ENCODE measurements at places on chromosomes 1 and 21.

DNA sequence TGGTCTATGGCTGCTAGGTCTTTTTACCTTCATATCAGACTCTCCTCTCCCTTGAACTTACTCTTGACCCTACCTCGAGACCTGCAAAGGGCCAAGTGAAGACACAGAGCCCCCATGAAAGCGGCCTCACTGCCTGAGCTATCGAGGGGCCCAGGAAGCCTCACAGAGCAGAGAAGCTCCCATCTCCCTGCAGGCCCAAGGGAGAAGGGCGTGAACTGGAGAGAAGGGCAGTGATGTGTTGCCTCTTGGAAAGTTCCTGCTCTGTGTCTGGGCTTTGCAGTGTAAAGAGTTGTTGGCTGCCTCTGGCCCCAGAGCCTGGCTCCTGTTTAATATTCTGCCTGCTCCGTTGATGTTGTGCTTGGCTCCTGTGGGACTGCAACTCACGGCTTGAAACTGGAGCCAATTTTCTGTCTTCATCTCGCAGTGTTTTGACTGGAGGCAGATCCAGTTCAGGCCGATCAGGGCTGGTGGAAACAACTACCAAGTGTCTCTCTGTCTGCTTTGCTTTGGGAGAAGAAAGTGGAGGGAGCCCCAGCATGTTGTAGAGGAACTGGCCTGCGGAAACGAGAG, 4.3 kb downstream of the SERTAD4 start:
- DNase-seq = no peak

DNA sequence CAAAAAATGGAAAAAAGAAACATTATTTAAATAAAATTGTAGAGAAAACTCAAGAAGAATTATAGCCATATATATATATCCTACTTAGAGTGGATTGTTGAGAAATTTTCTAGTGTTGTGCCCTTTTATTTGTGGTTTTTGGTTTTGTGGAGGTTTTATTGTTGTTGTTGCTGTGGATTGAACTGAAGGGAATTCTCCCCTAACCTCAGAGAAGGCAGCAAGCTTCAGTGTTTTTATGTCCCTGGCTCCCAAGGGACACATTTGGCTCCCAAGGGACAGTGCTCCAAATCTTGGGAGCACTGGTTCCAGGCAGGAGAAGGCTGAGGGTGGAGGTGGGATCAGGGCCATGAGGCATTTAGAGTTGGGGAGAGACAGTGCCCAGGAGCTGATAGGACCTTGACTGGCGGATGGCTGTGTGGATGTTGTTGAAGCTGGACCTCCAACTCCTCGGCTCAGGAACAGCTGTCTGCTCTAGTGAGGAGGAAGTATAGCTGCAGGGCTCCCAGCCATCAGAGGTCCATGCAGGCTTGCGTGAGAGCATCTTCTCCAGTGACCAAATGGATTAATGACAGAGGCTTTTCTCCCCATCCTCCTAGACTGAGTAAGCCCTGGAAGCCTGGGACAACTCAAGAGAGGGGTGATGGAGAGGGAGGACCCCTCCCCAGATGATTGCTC, 100.5 kb downstream of the TEX35 start:
- no peak for DNase-seq

- no peak for DNase-seq
These were observed 4.2 kb downstream of the RCAN3 start for GRCh38 chr1:24506691-24507381.

GRCh38 chr1:58891347-58891746, 107.5 kb upstream of the JUN start:
- DNase-seq = no peak

DNA sequence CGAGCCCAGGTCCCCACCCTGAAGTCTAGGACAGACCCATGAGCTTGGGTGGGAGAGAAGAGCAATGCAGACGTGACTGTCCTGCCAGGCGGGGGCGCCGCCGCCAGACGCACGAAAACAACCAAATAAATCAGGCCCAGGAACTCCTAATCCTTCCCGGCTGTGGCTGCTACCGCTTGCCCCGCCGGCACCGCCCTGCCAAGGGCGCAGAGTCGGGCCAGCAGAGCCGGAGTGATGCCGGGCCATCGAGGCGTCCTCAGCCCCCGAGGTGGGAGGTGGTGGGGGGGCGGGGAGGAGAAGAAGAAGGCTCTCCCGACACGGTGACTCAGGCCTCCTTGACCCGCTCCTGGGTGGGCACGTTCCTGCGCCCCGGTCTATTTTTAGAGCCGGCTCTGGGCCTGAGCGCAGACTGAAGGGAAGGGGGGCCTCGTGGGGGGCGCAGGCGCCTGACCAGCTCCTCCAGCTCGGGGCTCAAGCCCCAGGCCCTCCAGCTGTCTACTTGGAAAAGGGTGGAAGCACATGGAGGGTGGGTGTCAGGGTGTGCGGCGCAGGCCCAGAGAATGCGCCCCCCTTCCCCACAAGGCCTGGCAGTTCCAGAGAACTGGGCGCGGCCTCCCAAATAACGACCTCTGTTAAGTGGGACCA, 10.7 kb upstream of the COL16A1 start:
- no peak for DNase-seq

GRCh38 chr21:35223480-35224156, 174.5 kb upstream of the RUNX1 start:
- no peak for DNase-seq

GRCh38 chr1:119778359-119778758, 9.7 kb upstream of the HMGCS2 start:
- DNase-seq = no peak

- DNase-seq = no peak
These were observed 5.3 kb upstream of the TFF2 start for GRCh38 chr21:42356046-42356445.

DNA sequence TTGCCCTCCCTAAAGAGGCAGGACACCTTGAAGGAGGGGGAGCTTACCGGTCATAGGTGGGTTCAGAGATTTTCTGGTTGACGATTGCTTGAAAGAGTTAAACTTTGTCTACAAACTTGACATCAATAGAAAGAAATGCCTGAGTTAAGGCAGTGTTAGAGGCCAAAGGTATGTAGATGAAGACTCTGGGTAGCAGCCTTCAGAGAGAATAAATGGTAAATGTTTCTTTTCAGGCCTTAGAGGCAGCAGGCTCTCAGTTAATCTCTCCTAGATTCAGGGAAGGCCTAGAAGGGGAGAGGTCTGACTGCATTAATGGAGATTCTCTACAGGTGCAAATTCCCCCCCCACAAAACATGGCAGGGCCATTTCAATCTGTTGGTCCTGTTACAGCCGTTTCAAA, 27.7 kb downstream of the MX1 start:
- DNase-seq = no peak

GRCh38 chr1:217620814-217621213, 10.1 kb downstream of the GPATCH2 start:
- DNase-seq = no peak

DNA sequence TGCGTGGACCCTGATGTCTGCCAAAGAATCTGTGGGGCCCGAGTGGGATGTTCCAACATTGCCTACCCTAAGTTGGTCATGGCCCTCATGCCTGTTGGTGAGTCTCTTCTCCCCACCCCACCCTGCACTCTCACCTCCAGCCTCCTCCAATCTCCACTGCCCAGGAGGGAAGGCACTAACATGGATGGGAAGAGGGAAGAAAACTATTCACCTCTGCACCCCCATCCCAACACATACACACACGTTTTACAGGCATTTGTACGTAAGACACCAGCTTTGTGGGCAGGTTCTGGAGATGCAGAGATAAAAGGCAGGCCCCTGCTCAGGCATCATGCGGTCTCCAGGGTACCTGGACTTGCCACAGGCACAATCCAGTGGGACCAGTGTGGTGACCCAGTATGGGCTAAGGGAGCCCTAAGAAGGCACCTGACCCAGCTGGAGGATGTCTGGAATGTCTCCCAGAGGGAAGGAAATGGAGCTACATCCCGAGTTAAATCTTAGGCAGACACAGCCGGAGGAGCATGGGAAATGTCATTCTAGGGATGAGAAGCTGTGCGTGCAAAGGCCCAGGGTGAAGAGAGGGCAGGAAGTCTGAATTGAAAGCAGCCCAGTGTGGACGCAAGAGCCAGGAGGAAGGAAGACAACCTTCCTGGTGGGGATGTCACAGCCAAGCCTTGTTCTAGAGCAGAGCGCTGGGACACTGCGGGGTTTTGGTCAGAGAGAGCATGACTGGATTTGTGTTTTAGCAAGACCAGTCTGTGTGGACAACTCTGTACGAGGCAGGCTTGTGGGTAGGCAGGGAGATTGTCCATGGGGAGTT, 11.4 kb downstream of the SLC5A9 start:
- no peak for DNase-seq

DNA sequence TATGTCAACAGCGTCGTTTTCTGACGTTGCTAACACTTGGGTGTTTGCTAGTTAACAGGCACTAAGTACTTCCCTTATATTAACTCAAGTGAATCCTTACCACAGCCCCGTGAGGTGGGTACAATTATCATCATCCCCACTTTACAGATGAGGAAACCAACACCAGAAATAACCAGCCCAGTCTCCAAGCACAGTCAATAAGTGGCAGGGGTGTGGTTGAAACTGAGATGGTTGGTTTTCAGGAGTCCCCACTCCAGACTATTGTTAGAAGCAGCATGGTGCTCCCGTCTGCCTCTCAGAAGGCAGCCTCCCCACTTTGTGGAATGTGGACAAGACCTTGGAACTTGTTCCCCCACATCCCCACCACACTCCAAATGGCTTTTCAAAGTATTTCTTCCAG, 45.7 kb upstream of the ACOT11 start:
- DNase-seq = no peak

DNA sequence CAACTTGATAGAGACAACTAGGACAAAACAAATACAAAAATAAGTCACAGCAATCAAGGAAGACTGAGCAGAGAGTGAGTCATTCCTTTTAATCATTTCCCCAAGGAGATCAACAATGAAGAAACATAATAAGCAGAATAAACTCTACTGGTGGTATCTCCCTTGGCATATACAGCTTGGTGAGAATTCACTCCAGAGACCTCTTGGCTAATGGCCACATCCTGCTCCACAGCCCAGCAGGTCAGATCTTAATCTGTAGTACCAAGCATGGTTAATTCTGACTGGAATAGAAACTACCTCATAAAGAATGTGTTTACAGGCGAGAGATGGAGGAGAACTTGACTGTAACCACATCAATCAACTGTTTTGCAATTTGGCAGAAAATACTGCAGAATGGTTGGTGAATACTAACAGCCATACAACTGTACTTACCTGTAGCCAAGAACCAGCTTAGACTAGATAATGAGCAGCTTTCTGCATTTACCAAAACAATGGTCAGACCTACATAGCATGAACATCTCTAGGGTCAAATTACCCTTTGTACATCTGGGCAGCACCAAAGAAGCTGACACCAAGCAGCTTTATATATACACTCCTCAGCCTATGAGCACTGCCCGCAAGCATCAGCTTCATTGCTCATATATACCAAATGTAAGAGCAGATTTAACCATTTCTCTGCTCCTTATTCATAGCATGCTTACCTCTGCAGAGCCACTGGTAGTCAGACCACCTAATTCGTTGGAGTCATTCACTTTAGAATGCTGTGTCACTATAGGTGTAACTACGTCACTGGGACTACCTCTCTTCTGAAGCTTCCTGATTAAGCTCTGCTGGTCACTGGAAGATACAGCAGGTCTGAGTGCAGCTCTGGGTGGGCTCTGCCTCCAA, 51.0 kb downstream of the KIAA0319L start:
- no peak for DNase-seq

- DNase-seq = no peak
These were observed 53.4 kb downstream of the MIER1 start for GRCh38 chr1:66978201-66978600.

GRCh38 chr1:71196685-71197084, 115.8 kb upstream of the ZRANB2 start:
- DNase-seq = no peak

- DNase-seq = no peak
These were observed 208.1 kb upstream of the DUSP10 start for GRCh38 chr1:221949996-221950395.

DNA sequence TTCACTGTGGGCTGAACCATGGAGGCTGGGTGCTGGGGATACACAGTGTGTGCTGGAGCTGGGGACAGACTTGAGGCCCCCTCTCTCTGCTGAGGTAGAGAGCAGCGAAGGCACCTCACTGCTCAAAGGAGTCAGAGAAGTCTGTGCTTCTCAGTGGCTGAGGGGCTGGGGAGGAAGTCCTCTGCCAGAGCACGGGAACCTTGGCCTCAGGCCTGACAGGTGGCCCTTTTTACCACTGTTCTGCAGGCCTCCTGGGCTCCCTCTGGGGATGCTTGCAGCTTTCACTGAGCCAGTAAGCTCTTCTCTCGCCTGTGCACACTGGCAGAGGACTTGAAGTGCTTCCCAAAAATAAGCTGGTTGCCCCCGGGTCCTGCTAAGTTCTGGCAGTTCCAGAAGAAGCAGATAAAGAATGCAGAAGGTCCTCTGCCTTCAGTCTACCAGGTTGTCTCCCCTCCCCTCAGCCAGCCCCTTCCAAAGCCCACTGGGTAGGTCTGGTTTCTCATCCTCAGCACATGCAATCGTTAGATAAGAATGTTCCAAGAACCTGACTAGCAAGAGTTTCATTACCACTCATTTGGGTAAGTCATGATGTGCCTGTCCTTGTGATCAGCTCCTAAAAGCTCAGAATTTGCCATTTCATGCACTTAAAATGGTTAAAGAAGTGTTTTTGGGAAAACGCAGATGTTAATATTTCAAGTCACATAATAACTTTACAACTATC, 53.9 kb downstream of the TENT5C start:
- DNase-seq = peak; percentile 7

GRCh38 chr21:46607636-46608035, 2.8 kb upstream of the S100B start:
- no peak for DNase-seq

DNA sequence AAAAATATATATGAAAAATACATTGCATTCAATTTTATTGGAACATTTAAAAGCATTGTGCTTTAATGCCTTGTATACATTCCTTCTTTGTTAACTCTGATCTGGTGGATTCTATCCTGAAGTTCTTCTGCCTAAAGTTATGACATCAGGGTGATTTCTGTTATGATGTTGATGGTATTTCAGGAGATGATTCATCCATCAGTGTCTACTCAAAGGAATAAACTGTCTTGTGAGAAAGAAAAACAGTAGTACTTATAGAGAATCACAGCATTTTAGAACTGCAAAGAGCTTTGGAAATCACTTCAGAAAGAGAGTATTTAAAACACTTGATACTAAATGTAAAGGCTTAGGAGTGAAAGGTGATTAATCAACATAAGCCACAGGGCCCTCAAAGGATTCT, 155.7 kb downstream of the PTPRC start:
- DNase-seq = no peak

- no peak for DNase-seq
These were observed 63.4 kb downstream of the TSEN15 start for GRCh38 chr1:184114818-184115398.

GRCh38 chr21:23874271-23874670, 1733.0 kb downstream of the MRPL39 start:
- DNase-seq = no peak

DNA sequence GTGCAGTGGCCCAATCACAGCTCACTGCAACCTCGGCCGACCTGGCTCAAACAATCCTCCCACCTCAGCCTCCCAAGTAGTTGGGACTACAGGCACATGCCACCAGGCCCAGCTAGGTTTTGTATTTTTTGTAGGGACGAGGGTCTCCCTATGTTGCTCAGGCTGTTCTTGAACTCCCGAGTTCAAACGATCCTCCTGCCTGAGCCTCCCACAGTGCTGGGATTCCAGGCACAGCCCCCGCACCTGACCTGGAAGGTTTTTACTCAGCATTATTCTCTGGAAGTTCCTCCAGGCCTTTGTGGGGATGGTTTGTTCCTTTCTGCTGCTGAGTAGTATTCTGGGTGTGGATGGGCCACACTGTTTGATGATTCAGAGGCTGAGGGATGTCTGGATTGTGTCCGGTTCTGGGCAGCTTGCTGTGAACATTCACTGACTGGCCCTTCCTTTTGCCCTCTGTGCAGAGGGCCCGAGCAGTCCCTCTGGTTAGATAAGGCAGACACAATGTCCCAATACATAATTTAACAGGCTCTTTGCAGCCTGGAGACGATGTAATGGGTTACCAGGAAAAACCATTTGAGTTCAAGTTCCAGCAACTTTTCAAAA, 6.0 kb upstream of the TRAPPC10 start:
- no peak for DNase-seq
